ENCODE measurements at places on chromosomes 5 and 9.
A peak's percentile ranks its signal among the peaks of the same experiment; 100 is the strongest.

- peak; percentile 82 for DNase-seq
Observed at GRCh38 chr5:38650946-38651345, 94.5 kb upstream of the LIFR start.

DNA sequence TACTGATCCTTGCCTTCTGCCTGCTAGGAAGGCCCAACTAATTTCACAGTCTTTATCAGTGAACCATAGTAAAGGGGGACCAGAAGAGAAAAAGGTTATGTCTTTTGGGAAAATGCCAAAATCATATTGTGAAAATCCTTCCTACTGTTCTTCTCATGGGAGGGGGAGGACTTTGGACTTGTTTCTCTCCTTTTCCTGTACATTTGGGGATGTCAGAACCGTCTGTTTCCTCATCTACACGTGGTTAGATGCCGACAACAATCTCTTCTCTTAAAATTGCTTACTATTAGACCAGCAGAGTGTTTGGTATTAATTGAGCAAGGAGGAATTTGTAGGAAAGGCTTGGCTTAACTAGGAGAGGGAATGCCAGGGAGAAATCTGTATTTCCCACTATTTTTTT lies 77.2 kb downstream of the TMC1 start:
- DNase-seq = no peak

DNA sequence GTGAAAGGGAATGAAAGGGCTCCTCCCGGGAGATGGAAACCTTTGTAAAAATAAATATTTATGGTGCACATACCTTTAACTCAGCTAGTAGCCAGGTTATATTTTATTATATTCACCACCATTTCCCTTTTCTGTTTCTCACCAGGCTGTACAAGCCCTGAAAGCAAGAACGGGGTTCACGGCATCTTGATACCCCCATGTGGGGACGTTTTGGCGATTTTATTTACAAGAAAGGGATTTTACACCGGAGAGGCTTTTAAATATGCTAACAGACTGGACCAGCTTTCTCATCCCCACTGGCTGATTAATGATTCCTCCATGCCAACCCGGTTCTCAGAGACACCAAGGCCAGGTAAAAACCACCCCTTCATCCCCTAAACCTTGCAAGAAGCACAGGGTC lies 19.2 kb downstream of the IL12B start:
- DNase-seq = no peak

GRCh38 chr9:111516061-111516465 lies 8.9 kb upstream of the ZNF483 start:
- DNase-seq = no peak

GRCh38 chr5:132425975-132426524 lies 56.5 kb downstream of the SLC22A5 start:
- no peak for DNase-seq

DNA sequence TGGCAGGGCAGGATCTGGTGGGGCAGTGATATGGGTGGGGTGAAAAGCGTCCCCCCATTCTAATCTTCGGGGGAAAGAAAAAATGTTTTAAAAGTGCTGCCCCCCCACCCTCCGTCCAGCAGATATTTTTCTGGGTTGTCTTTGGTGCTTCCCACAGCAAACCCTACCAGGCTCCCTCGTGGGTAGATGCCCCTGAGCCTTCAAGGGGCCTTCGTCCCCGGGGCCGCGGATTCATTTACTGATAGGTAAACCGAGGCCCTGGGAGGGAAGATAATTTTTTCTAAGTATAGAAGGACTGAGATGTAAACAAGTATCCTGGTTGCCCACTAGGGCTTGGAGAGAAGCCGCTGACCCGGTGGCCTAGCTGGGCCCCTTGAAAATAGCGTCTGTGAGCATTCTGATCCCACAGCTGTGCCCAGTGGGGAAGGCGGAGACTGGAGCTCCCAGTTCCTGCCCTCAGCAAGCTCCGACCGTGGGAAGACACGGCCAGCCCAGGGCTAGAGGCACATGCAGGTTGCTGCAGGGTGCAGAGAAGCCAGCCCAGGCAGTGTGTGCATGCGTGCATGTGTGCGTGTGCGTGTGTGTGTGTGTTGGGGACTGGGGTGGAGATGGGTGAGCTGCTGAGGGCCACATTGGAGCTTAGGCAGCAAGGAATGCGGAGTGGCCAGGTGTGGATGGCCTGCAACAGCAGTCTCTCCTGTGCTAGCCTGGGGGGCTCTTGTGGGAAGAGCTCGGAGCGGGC lies 6.0 kb upstream of the RXRA start:
- no peak for DNase-seq

- DNase-seq = no peak
Observed at GRCh38 chr5:180259260-180259611, 32.6 kb downstream of the MAPK9 start.

DNA sequence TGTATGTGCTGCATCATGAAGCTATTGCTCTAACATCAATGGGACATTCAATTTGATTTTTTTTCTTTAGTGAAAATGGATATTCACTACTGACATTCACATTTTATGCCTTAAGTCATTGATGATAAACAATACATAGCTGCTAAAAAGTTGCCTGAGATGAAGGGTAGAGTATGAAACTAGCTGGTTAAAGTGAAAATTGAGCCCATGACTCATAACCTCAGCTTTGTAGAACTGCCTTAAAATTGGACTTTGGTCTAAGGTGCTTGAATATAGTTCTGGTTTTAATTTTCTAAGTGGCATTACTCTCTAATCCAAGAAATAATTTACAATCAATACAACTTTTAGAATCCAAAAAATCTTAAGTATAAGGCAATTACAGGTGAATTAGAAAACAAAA lies 740.4 kb upstream of the RIOK2 start:
- no peak for DNase-seq

GRCh38 chr5:96260009-96260408 lies 173.0 kb downstream of the PCSK1 start:
- no peak for DNase-seq

DNA sequence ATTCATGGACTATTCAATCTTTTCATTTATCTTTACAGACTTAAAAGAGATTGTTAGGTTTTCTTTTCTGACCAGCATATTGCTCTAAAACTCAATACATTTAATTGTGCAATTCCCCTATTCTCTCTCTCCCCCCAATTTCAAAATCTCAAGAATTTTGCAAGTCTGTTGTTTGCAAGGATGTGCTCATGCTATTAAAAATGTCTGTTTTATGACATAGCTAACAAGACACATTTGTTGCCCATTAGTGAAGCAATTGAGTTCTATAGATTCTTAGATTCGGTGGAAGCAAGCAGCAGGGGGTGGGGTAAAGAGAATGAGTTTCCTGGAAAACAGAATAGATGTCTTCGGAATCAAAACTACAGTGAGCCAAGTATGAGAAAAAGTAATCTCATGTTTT lies 8.5 kb upstream of the CSNK1A1 start:
- peak; percentile 57 for DNase-seq

- no peak for DNase-seq
Observed at GRCh38 chr5:73606206-73606753, 19.7 kb upstream of the ARHGEF28 start.

DNA sequence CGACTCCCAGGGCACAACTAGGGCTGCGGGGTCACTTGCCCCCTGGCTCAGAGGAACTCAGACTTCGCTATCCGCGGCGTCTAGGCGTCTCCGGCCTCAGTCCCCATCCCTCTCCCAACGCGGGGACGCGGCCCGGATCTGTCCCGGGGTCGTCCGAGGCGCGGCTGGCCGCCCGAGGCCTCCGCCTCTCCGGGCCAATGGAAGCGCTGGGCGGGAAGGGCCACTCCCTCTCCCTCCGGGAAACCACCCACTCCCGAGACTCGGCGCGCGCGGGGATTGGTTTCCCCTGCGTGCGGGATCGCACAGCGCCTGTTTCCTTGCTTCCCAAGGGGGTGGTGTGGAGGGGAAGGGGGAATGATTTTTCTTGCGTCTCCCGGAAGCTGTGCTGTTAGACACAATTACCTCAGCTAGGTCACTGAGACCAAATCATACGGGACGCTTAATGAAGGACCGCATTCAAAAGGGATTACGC lies 38.3 kb downstream of the NR2F1 start:
- DNase-seq = peak; percentile 39

DNA sequence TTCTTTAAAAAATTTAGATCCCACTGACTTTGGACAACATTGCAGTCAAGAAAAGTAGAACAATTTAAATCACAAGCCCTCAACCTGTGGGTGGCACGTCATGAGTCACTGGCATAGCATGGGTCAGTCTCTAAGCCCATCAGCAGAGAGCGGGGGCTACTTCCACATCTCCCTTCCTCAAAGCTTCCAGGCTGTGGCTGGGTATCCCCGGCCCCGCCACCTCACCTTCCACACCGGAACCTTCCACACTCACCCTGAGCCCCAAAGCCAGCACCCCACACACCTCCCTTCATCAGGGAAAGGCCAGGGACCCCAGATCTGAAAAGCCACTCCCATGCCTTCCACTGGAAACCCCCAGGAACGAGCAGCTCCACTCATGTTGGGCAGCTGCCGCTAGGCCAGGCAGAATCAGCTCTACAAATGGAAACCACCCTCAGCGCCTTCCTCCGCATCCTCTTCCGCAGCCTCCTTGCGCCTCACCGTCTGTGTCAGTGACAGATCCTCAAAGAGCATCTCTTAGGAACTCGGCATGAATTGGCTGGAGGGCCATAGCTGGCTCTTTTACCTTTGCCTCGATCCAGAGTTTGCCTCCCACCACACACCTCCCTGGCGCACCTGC lies 156.5 kb downstream of the ERCC6L2 start:
- no peak for DNase-seq

GRCh38 chr9:132366481-132366880 lies 11.7 kb upstream of the SETX start:
- peak; percentile 65 for DNase-seq
